ENCODE measurements at places on chromosomes 1 and 21.

- DNase-seq: no peak
Measured at GRCh38 chr1:19802269-19802668, 2.6 kb upstream of the TMCO4 start.

GRCh38 chr1:218479436-218480115, 134.4 kb downstream of the TGFB2 start:
- peak; percentile 71 for DNase-seq

- DNase-seq: no peak
Measured at GRCh38 chr1:171909711-171910110, 68.4 kb downstream of the DNM3 start.

DNA sequence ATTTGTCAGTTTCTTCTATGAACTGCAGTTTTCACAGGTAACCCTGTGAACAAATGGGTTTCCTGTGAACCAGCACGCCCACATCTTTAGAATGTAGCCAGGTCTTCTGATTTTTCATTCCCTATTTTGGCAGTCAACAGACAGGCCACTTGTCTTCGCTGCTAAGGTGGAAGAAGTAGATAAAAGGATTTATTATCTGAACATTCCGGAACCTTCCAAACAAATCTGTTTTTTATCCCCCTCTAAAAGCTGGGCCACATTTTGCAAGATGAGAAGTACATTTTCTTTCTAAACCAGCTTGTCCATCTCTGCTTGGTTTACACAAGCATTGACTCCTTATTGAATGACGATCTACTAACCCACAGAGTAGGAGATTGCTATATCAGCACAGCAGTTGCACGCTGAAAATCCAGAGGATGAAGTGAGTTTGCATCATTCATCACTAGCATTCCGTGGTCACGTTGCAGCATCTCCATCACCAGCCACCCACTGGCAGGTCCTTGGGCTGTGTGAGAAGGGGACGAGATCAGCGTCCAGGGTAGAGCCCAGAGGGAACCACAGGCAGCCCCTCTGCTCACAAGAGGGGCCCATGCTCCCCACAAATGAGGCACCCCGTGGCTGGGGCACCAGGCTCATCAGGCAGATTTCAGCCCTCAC, 83.5 kb downstream of the TOMM20 start:
- DNase-seq: peak; percentile 44

- peak; percentile 79 for DNase-seq
Measured at GRCh38 chr1:208929575-208929974, 653.9 kb upstream of the CAMK1G start.

DNA sequence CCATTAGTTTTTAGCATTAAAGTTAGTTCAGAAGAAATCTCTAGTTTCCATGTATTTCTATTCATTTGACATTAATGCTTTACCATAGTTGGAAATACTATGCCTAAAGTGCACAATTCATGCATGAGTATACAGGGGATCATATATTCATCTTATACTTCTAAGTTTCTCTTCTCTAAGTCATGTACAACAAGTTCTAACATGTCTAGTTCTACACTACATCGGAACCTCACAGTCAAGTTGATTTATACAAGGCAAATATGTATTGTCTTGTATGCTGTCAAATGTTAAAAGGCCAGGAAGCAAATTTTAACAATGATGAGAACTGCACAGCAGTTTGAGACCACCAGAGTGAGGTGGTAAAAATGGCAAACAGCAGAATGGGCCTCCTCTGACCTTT, 22.9 kb upstream of the MOB3C start:
- DNase-seq: no peak

GRCh38 chr1:94804442-94804837, 15.7 kb upstream of the SLC44A3 start:
- DNase-seq: no peak

- DNase-seq: no peak
Measured at GRCh38 chr1:192811006-192811405, 2.2 kb downstream of the RGS2 start.

GRCh38 chr1:50783286-50783685, 176.8 kb downstream of the FAF1 start:
- no peak for DNase-seq

Data from AG08395 (cell line).